ENCODE measurements at places on chromosomes 12 and 14. TPM values are rescaled to one million over a fixed set of nuclear protein-coding genes. Genes with fewer than 3 reads are reported as not detected.

POP5 gene
- total RNA-seq: 55.2 TPM

TSPAN8 gene
- 33.7 TPM for total RNA-seq

ATL1 gene
- total RNA-seq: 7.3 TPM

STX2 gene
- total RNA-seq: 8.2 TPM

ARHGEF40 gene
- total RNA-seq: 10.9 TPM

DNA sequence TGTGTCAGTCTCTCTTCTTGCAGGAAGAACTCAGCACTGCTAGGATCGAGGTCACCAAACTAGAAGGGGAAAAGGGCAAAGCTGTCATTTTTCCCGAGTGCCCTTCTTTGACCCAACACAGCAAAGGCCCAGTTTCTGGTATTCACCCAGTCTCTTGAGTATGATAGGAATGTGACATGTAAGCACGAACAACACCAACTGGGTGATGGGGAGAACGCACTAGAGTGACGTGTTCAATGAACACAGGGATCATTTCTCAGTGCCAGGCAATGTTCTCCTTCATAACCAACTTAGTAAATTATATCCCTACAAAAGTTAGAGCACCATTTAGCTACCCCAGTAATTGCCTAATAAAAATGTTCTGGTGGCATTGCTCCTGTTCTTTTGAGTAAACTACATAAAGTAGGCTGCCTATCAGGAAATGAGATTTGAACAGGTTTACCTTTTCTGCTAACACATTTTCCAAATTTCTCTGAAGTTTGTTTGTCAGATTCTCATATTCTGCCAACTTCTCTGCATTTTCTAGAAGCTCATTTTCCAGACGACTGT lies 64.5 kb downstream of the NIN start:
- H3K36me3 ChIP-seq: peaks cover 49% of the 10 kb centered on the region
- peaks cover 5% of the 10 kb centered on the region for H3K4me1 ChIP-seq
- no peak overlapping the region for H3K27ac ChIP-seq

DNA sequence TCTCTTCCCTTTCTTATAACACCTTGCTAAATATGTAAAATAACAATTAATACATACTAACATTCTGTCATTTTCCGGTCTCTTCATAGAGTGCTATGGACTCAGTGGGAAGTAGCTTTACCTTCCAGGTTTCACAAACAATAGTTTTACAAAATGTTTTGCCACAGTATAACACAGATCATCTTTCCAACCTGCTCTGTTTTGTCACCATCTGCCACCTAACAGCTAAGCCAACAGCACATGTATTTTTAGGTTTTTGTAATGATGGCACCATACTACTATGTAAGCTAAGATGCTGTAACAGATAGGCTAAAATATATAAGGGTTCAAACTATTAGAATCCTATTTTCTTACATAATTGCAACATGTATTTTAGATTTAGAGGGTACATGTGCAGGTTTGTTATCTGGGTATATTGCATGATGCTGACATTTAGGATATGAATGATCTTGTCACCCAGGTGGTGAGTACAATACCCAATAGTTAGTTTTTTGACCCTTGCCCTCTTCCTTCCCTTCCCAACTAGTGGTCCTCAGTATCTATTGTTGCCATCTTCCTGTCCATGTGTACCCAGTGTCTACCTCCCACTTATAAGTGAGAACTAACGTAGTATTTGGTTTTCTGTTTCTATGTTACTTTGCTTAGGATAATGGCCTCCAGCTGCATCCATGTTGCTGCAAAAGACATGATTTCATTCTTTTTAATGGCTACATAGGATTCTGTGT lies 8.7 kb downstream of the RHOJ start:
- H3K27me3 ChIP-seq: peaks cover 8% of the 10 kb centered on the region
- H3K4me3 ChIP-seq: no peak overlapping the region
- no peak for DNase-seq
- peaks cover 6% of the 10 kb centered on the region for H3K4me1 ChIP-seq

DNA sequence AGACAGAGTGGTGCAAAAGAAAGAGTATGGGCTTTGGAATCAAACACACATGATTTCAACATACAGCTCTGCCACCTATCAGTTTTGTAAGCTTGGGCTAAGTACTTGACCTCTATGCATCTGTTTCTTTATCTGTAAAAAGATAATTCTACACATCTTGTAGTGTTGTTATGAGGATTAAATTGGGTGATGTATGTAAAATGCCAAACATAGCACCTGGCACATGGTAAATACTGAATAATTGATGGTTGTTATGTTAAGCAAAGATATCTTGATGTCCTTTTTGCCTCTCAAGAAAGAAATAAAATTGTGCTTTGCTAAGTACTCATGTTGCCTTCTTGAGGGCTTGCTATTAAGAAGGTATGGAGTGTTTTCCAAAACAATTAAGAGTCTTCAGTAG lies 2.3 kb upstream of the CSRP2 start:
- peaks cover 22% of the 10 kb centered on the region for H3K4me1 ChIP-seq
- H3K4me3 ChIP-seq: no peak overlapping the region
- no peak for DNase-seq
- H3K36me3 ChIP-seq: no peaks in the 10 kb centered on the region
- H3K27ac ChIP-seq: peak overlapping the region; percentile 37

DNA sequence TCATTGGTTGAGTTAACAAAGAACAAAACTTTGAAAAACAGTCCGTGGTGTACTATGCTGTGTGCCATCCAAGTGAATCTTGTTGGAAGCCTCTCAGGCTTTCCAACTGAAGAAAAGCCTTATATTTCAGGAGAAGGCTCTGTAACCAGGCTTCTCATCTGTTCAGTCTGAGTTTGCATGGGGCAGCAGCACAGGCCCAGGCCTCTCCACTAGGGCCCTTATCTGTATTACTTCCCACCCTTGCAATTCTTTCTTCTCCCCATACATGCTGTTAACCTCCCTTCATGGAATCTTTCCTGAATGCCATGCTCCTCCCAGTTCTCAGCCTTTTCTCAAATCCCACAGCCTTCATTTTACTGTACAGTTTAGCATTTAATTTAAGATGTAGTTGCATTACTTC lies 28.3 kb downstream of the FRMD6 start:
- no peak for DNase-seq
- peak overlapping the region; percentile 5 for H3K4me3 ChIP-seq
- H3K27me3 ChIP-seq: no peaks in the 10 kb centered on the region
- H3K36me3 ChIP-seq: peaks cover 13% of the 10 kb centered on the region

- peaks cover 25% of the 10 kb centered on the region for H3K36me3 ChIP-seq
- no peaks in the 10 kb centered on the region for H3K27me3 ChIP-seq
- DNase-seq: no peak
- no peak overlapping the region for H3K4me3 ChIP-seq
- peak overlapping the region; percentile 68 for H3K27ac ChIP-seq
Measured at GRCh38 chr12:12376646-12377448, 20.0 kb downstream of the BORCS5 start.

Data from type B pancreatic cell (in vitro differentiated cells).